ENCODE measurements at places on chromosomes 12 and 14.

DNA sequence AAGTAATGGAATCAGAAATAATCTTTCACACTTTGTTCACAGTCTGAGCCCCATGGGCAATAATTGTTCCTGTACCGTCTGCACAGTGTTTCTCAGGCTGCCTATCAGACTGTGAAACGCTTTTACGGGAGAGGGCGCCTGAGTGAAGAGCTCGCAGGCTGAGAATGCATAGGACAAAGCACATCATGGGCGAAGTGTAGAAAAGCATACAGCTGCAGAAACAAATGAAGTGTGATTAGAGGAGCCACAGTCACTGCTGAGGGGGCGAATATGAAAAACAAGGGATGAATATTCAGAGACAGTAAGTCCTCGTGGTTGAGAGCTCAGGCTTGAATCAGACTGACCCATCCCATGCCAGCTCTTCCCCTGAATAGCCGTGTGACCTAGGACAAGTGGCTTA is 438.4 kb upstream of the DCN start:
- H3K27ac ChIP-seq: no peak overlapping the region
- no peak for DNase-seq
- no peak overlapping the region for H3K4me3 ChIP-seq
- no peaks in the 10 kb centered on the region for H3K36me3 ChIP-seq

GRCh38 chr14:70170976-70171375 is 17.8 kb downstream of the SLC8A3 start:
- no peaks in the 10 kb centered on the region for H3K27me3 ChIP-seq
- no peak overlapping the region for H3K27ac ChIP-seq
- no peak for DNase-seq
- no peaks in the 10 kb centered on the region for H3K4me1 ChIP-seq
- no peak overlapping the region for H3K4me3 ChIP-seq

GRCh38 chr12:124661341-124661740 is 93.9 kb upstream of the NCOR2 start:
- H3K27me3 ChIP-seq: no peaks in the 10 kb centered on the region
- peaks cover 18% of the 10 kb centered on the region for H3K4me1 ChIP-seq
- peak; percentile 10 for DNase-seq
- no peaks in the 10 kb centered on the region for H3K36me3 ChIP-seq

- peak overlapping the region; percentile 68 for H3K4me3 ChIP-seq
- peak; percentile 64 for DNase-seq
- no peaks in the 10 kb centered on the region for H3K27me3 ChIP-seq
- no peak overlapping the region for H3K27ac ChIP-seq
Measured at GRCh38 chr12:4164559-4165558, 108.7 kb upstream of the CCND2 start.

Data from GM23248 (cell line).